ENCODE measurements at places on chromosomes 3 and 15.

DNA sequence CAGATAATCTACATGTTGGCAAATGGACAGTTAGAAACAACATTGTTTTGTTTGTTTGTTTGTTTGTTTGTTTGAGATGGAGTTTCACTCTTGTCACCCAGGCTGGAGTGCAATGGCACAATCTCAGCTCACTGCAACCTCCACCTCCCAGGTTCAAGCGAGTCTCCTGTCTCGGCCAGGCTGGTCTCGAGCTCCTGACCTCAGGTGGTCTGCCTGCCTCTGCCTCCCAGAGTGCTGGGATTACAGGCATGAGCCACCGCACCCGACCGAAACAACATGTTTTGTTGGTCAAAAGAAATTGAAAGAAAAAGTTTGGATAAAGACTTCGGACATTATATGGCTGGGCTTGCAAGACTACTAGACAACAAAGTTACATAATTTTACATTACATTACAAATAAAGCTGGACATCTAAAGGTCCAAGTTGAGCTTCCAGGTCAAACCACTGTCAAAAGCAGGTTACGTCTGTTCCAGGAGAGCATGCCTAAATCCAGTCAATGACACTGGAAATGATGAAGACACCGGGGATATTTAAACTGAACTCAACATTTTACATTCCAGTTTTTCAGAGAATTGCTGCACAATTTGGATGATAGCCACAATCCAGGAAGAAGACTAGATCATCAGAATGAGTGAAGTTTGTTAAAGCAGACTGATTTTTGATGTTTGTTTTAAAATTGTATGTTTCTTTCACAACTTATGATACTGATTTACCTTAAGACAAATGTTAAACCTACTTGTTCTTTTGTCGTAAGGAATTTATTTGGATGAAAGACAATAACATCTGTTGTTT lies 18.6 kb downstream of the SERP1 start:
- DNase-seq, result no peak

- DNase-seq, result no peak
These were observed 782 bp upstream of the IREB2 start for GRCh38 chr15:78437107-78437761.

DNA sequence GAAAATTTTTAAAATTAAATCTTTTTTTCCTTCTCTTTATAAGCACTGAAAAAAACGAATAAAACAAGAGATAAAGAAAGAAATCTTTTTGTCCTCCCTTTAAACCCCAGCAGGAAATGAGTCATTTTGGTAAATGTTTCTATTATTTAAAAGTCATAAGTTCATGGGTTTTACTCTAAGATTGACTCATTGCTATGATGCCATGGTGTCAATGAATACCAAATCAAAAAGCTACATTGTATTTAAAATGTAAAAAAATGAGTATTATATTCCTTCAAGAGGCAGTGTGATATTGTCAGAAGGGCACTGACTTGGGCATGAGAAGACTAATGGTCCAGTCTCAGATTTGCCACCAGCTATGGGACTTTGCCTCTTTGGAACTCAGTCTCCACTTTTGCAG lies 303.4 kb upstream of the DNAJC19 start:
- no peak for DNase-seq

GRCh38 chr15:89209057-89209456 lies 12.3 kb downstream of the RLBP1 start:
- no peak for DNase-seq

DNA sequence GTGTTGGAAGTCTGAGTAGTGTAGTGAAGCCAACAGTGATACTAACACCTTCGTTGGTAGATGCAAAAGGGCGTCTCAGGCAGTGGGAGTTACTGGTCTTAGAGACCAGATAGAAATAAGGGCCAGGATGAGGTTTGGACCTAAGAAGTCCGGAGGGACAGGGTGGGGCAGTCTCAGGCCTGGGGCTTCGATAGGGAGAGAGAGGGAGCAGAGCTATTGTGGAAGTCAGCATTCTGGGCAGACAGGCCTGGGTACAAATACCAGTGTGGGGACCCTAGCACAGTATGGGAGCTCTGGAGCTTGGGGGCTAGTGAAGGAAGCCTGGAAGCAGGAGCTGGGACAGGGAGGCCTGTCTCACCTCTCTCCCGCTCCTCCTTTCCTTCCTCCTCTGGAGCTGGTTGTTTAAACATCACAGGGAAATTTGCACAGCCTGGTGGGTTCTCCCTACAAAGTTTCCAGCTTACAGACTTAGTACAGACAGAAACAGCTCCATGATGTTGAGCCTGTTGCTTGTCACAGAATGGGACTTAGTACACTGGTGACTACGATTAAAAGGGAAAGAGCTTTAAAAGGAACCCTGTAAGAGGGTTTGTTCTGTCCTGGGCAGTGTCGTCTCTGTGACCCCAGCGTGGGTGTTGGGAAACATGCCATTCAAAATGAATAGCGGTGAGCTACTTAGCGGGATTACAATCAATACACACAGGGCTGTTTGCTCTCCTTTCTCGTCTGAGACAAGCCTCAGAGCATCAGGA lies 76.4 kb upstream of the TNFAIP8L3 start:
- no peak for DNase-seq

DNA sequence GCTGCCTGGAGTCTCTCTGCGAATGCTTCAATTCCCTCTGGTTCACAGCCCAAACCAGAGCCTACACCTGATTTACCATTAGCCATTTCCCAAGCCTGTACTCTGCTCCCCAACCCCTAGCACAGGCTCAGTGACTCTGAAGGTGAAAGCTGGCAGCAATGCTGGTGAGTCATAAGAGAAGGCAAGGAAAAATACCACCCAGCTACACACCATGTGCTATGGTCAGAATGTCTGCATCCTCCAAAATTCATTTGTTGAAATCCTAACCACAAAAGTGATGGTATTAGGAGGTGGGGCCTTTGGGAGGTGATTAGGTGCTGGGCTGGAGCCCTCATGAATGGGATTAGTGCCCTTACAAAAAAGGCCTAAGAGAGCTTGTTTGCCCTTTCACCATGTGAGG lies 117.1 kb upstream of the TJP1 start:
- no peak for DNase-seq

DNA sequence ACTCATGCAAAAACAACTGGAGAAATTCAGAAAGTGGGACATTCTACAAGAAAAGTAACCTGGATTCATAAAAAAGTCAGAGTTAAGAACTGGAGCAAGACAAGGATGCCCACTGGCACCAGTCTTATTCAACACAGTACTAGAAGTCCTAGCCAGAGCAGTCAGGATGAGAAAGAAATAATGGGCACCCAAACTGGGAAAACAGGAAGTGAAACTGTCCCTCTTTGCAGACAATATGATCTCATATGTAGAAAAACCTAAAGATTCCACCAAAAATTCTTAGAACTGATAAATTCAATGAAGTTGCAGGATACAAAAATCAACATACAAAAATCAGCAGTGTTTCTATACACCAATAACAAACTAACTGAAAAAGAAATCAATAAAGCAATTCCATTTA lies 37.4 kb downstream of the TXNRD3 start:
- no peak for DNase-seq

GRCh38 chr15:93035092-93035915 lies 53.7 kb downstream of the RGMA start:
- DNase-seq, result no peak

DNA sequence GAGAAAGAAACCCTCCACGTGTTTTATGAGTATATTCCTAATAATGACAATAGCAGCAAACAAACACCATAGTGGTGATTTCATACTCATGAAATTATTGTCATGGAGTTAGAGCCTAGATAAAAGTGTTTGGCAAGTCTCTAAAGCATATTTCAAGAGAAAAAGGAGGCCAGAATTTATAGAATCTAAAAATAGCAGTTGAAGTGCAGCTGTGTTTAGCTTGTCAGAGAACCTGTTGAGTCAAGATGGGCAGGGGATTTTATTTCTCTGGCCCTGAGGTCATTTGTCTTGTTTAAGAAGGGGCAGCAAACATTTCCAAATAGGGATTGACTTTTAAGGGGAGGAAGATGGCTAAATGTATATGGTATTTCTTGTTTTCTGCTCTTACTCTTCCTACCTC lies 279.6 kb upstream of the CTDSPL start:
- DNase-seq, result no peak

DNA sequence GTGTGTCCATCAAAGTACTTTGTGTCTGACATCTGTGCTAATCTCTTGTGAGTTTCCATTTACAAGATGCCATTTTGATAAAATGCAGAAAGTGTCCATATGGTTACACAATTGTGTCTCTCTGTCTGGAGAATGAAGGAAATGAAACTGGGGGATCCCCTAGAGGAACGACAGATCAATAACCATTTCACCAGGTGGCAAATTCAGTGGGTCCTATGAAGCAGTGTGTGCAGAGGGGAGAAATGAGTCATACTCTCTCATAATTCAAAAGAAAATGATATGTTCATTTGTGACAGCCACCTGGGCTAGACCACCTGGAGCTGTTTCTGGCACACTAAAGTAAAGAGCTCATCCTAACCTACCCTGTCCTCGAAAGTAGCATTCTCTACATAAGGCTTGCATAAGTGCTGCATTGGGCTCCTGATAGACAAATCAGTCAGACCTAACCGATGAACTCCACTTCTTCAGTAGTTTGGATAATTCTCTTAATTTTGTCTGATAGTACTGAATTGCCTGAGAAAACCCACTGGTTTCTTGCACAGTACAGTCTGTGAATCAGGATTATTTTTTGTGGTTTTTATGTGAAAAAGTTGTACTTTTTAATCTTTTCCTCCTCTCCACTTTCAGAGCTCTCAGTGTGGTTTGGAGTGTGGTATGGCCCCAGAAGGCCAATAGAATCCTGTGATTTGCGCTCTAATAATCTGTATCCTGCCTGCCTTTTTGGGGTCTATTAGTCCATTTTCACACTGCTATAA lies 10.3 kb upstream of the CD47 start:
- DNase-seq, result no peak

- DNase-seq, result no peak
These were observed 15.0 kb downstream of the SPSB4 start for GRCh38 chr3:141065841-141066805.

GRCh38 chr15:24899367-24899766 lies 55.4 kb upstream of the SNRPN start:
- DNase-seq, result no peak

DNA sequence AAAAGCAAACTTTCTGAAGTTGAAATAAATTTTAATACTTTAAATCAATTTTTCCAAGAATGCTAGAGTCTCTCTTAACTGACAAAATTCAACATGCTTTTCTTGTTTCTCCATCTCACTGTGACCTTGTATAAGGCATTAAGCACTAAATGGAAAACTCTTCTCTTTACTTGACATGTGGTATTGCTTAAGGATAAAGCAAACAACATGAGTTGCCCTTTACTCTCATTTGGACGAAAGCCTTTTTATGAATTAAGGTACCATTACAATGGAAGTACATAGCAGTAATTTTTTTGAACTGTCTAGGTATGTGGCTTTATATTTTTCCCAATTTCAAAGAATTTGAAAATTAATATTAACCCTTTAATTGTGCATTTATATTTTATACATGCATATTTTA lies 1.4 kb downstream of the STRIT1 start:
- DNase-seq, result no peak
